ENCODE measurements at places on chromosomes 4 and X.
A peak's percentile ranks its signal among the peaks of the same experiment; 100 is the strongest.

DNA sequence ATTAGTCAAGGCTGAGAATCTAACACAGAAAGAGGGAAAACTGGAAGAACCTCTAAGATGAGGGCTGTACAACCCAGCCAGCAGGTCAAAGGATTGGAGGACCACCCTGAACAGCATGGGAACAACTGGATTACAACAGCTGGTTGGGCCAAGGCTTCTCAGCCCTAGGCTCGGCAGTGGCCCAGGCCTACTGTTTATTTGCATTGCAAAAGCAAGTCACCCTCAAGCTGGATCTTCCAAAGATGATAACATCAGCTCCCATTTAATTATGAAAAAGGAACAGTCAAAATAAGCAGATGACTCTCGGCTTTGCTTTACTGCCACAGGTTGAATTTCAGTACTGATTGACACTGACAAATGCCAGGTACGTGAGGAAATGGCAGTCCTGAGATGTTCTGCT lies 61.8 kb downstream of the GPC3 start:
- DNase-seq, result no peak

DNA sequence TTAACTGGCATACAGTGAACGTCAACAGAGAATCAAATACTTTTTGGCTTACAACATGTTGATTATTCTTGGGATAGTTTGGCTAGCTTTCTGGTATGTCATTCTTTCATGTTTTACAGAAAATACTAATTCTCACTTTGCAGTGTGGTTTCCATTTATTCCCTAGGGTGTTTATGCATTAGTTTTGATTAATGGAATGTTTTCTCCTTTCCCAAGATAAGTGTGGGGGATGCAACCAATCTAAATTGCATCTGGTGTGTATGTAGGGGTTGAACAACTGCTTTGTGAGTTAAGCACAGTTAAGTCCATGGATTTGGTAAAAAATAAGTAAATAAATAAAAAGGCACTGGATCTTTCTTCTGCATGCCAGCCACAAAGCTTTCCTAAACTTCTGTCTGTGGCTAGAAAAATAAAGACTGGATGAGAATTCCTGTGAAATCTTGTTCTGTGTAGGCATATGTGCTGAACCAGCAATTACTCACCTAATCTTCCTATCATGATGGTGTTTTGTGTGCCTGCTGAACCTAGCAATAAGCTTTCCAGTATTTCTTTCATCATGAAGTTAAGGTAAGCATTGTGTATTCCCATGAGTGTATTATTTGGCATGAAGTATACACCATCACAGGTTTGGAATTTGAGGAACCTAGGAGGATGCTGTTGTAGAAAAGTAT lies 50.6 kb upstream of the TENM3 start:
- DNase-seq, result no peak

DNA sequence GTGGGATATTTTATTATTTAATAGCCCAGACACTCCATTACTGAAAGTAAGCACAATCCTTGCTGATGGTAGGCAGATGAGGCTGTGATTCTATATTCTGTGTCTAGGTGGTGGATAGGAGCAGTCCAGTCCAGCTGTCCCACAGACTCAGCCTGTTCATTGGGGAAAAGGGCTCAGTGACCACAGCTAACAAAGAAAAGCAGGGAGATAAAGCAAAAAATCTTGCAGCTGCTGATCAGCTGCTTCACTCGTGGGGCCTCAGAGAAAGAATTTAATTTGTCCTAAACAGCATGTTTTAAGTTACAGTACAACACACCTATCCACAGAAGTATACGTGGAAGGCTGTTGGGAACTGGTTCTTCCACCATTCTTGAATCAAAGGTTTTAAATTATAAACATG lies 40.7 kb upstream of the ANK2 start:
- DNase-seq, result no peak

DNA sequence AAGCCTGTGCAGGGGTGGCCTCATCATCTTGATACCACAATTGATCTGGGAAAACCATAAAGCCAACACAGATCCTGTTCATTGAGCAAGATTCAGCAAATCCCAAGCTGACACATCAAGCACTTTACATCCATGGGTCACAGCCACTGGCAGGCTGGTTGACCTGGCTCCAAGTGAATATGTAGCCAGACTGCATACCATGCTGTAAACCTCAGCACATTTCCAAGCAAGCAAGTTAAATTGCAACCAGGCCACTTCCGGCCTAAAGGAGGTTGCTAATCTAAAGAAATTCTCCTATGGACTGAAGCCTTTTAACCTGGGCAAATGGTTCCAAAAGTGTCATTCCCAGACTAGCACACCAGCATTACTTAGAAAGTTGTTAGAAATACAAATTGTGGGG lies 54.4 kb upstream of the USP26 start:
- no peak for DNase-seq

- DNase-seq, result no peak
These were observed 46.8 kb upstream of the TMPRSS11F start for GRCh38 chr4:68176500-68176899.

GRCh38 chr4:167868163-167868562 lies 224.2 kb upstream of the ANXA10 start:
- no peak for DNase-seq

GRCh38 chrX:68732906-68733493 lies 85.5 kb downstream of the STARD8 start:
- DNase-seq, result peak; percentile 69

DNA sequence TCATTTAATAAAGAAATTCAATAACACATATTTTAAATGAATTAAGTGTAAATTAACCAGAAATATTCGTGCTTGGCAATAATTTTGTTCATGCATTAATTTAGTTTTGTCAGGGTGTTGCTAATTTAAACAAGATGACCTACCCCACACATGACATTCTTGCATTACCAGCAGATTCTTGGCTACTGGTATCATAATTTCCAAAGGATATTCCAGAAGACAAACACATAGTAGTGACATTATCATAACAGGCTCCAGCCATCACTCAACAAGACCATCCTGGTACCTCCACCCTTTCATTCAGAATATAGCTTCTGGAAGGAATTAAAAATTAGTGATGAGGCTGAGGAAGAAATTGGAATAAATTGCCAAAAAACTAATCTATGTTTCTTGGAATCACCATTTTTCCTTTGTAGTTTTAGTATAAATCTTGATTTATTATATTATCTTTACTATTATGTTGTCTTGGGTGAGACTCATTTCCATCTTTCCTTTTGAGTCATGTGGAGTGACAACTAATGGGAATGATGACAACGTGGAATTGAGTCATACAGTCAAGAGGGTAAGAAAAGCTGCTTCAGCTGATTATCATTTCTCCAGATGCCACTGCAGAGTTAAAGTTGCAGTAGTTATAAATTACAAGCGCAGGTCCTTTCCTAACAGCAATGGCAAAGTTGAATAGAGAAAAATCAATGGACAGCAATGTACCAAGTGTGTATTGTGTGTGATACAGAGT lies 30.9 kb upstream of the HHIP start:
- no peak for DNase-seq

- no peak for DNase-seq
These were observed 83.0 kb downstream of the AFF1 start for GRCh38 chr4:87017580-87018342.

DNA sequence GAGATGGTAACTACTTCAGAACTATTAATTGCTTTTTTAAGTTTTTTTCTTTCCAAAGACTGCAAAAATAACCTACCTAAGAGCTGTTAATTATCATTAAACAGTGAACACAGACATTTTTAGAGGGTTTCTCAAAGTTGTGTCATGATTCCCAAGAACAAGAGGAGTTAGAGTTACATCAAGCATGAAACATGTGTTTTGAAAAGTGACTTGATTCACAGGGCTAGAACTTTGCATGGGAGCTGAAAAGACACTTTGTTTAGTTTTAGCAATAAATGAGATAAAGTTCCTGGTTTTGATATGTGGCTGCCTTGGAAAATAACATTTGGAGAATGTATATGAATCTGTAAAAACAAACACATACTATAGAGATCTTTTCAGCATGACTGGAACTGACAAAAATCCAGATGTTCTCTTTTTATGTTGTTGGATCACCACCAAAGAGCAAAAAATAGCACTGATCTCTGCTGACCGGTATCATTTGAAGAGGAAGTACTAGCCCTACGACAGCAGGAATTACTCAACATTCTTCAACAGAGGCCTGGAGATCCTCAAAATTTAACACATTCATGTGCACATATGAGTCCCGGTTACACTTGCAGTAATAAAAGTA lies 173.0 kb upstream of the PCDH18 start:
- no peak for DNase-seq

DNA sequence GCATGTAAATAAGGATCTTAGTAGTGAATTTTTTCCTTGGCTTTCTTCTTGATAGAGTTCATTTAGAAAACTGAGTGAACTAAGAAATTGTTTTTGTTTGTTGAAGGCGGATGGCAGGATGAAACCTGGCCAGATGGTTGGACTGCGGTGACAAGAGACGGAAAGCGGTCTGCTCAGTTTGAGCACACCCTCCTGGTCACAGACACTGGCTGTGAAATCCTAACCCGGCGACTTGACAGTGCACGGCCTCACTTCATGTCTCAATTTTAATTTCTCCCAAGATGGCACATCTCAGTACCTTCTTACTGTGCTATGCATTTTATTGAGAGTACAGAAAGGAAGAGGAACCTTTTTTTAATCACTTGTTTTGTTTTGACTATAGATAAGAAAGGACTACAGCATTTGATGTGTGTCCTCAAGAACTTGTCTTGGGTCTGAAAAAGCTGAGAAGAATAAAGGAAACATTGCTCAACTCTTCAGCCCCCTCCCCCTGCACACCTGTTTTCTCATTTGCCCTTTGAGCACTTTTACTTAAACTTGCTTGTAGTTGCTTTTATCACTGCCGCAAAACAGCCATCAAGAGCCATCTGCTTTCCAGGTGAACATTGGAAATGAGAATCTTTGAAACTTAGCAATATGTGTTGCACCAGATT lies 27.4 kb downstream of the ADH5 start:
- DNase-seq, result no peak

GRCh38 chr4:124685851-124686250 lies 26.7 kb downstream of the ANKRD50 start:
- DNase-seq, result no peak

Measured in CD4-positive, CD25-positive, alpha-beta regulatory T cell (primary cell).